ENCODE measurements at places on chromosomes 3 and 15. TPM values are rescaled to one million over a fixed set of nuclear protein-coding genes. Genes with fewer than 3 reads are reported as not detected.

The C15orf62 gene
- 0.45 TPM for total RNA-seq

The CELF6 gene
- total RNA-seq: not detected

The CNTN4 gene
- total RNA-seq: 3.3 TPM

The KCTD6 gene
- total RNA-seq: 11.1 TPM

The FBXL2 gene
- total RNA-seq: 3.0 TPM

The FMN1 gene
- 3.6 TPM for total RNA-seq

The PRRT3 gene
- 3.4 TPM for total RNA-seq

The CPOX gene
- 39.9 TPM for total RNA-seq

The AGBL1 gene
- total RNA-seq: not detected

The ISLR gene
- total RNA-seq: 0.06 TPM

The ANKRD63 gene
- 0.37 TPM for total RNA-seq

The PIGZ gene
- total RNA-seq: 0.89 TPM

The PLIN1 gene
- 0.04 TPM for total RNA-seq

The PSTPIP1 gene
- total RNA-seq: 0.19 TPM

The TLR9 gene
- total RNA-seq: not detected

The CYP8B1 gene
- total RNA-seq: not detected

The PCSK6 gene
- total RNA-seq: not detected

All from H4 (cell line).